ENCODE measurements at places on chromosomes 2 and 18.

DNA sequence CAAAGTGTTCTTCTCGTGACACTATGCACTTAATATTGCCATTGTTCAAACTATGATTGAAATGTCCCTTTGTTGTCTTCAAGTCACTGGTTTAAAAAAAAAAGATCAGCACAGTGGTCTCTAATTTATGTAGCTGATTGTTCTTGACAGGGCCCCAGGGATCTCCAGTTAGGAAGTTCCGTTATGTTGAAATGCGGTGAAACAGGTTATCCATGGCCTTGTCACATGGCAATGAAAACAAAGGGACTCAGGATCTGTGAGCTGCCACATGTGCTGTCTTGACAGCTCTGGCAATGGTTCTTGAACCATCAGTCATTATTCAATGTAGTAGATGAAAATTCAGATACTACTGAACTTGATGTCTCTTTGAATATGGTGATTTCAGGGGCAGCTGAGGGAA is 147.4 kb downstream of the SETBP1 start:
- peak; percentile 15 for DNase-seq

DNA sequence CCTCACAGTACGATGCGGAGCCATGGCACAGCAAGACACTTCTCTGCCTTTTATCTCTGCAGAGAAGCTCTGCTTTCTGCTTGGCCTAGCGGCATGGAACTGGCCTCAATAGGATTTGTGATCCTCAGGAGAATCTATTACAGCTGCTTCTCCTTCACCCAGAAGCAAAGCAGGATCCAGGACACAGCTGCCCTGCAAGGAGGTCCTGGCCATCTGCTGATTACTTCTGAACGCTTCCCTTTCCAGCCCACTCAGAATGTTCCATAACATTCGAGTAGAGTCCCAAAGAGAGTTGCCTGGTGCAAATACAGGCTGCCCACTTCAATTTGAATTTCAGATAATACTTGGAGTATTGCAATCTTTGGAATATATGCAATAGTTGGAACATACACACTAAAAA is 29.2 kb upstream of the KCNS3 start:
- peak; percentile 11 for DNase-seq

DNA sequence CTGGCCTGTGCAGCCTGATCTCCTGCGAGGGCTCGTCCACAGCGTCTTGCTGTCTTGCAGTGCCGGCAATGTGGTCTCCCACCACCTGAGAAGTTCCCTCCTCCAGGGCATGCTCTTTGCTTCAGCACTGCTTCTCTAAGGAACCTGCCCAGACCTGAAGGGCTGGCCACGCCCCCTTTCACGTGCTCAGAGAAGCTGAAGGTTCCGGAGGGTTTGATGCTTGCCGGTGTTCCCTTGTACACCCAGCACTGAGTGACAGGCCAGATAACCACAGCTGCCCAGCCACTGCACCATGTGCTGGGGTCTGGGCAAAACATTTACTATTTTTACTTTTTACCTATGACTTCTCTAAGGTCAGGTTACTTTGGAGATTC is 1.7 kb upstream of the POLR2D start:
- peak; percentile 66 for DNase-seq

- no peak for DNase-seq
Measured at GRCh38 chr18:23317975-23318675, 135.0 kb upstream of the RIOK3 start.

DNA sequence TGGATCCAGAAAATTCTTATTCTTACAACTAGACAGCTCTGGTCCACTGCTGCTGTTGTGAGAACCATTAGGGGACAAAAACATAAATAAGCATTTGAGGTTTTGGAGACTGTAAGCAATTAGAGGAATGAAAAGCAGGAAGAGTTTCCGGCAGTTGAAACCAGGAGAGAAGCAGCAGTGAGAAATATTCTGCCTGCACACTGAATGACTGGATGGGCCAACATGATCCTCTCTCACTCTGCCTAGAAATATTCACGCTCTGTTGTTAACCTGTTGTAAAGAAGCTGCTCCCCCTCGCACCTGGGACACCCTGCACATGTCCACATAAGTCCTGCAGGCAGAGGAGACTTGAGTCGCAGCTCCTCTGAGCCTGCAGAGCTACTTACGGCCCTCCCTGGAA is 60.4 kb upstream of the RNF152 start:
- no peak for DNase-seq

GRCh38 chr18:22228976-22229375 is 59.6 kb downstream of the GATA6 start:
- DNase-seq, result no peak

DNA sequence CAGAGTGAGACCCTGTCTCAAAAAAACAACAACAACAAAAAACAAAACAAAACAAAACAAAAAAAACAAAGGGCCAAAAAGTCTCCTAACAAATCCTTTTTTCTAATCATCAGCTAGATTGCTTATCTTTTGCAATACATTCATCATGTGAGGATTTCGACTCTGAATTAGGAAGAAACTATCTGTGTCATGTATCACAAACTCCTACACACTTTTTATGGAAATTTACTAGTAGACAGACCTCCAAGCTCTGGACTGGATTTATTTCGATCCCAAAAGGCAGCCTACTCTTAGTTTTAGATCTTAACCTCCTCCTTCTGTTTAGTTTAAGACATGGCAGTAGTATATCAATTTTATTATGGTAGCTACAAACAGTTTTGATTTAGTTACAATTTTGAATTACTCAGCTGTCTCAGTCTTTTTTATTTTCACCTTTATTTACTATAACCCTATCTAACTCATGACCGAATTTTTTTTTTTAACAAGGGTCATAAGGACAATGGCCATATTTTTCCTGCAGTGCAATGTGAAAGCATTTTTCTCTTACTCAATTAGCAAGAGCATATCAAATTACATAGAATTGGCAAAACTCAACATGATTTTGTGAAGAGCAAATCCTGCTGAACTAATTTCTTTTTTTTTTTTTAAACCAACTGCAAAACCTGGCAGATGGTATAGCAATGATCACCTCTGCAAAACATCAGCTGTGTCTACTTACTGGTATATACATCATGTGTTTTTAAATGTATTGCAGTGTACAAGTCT is 10.7 kb upstream of the CCDC88A start:
- DNase-seq, result peak; percentile 95

GRCh38 chr2:177796654-177797415 is 275.7 kb downstream of the PDE11A start:
- DNase-seq, result no peak

- DNase-seq, result no peak
Measured at GRCh38 chr2:239929504-239929903, 95.6 kb downstream of the NDUFA10 start.

DNA sequence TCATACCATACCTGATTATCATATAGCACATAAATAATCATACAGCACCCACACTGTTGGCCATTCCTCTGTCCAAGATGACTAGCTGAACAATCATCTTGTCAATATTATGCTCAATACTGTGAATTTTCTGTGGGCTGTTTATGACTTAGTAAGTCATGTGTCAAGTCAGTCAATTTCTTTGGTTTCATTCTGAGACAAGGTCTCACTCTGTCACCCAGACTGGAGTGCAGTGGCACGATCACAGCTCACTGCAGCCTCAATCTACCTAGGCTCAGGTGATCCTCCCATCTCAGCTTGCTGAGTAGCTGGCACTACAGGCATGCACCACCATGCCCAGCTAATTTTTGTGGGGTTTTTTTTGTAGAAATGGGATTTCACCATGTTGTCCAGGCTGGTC is 5.7 kb downstream of the MCM6 start:
- no peak for DNase-seq

DNA sequence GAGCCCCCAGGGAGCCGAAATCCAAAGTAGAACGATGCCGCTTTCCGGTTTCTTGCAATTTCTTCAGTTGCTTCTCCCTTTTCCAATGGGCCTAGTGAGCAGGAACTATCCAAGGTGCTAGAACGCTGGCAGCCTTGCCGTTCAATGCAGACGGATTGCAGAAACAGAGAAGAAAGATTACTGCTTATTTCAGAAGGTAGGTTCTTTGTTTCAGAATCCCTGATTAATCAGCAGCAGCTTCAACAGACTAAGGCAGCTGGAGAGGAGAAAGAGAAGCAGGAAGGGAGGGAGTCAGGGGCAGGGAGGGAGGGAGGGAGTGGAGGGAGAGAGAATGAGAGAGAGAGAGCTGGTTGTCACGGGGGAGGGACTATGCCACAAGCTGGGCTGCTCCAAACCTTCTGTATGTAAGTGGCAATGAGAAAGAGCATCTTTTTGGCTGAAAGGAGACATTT is 576 bp downstream of the NYAP2 start:
- DNase-seq, result peak; percentile 75

- DNase-seq, result no peak
Measured at GRCh38 chr18:41226186-41226585, 728.8 kb upstream of the PIK3C3 start.

GRCh38 chr18:50992351-50992762 is 24.5 kb downstream of the ELAC1 start:
- DNase-seq, result no peak

- DNase-seq, result peak; percentile 91
Measured at GRCh38 chr2:7634409-7634808, 717.2 kb downstream of the RNF144A start.
